ENCODE measurements at places on chromosomes 6 and 20.

- peak; percentile 63 for DNase-seq
These were observed 6.4 kb upstream of the SLC12A5 start for GRCh38 chr20:46022411-46023147.

DNA sequence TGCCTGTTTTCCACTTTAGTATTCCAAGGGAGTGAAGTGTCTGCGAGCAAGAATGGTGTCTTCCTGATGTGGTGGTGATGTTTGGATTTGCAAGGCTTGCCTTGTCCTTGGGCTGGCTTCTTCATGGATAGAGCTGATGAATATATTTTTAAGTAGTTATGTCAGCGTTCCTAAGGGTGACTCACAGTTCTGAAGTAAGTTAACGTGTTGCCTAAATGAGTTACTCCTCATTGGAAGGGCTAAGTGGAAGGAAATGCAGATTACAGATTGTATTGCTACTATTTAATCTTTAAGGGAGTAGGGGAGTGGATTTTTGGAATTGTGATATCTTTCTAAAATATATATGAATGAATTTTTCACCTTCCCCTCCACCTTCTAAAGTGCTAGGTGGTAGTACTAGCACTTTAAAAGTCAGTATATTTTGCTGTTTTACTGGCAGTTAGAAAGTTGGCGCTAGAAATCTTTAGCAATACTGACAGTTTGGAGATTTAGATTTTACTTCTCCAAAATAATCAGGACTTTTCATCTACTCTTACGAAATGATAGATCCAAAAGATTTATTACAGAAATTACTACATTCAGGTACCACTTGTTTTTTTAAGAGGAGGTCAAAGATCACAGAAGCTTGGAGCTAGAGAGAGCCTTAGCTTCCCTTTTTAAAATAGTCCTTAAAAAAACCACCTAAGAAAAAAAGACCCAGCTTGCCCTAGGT, 197.4 kb downstream of the JARID2 start:
- DNase-seq: no peak

GRCh38 chr6:48570656-48571055, 459.7 kb upstream of the PTCHD4 start:
- DNase-seq: no peak

DNA sequence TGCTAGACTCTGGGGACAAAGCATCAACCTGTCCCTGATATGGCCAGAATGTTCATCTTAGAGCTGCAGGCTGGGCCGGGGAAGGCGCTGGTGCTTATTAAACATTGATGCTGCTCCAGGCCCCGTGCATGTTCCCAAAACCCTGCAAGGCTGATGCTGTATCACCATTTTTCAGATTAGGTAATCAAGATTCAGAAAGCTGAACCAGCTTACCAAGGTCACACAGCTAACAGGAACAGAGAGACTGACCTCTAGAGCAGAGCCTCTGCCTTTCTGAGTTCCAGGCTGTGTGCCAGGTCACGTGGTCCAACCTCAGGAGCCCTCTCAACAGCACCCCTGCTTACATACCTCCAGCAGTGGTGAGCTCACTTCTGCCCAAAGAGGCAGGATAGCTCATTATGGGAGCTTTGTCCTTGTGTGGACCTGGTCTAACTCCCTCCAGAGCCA, 16.1 kb upstream of the VSTM2L start:
- DNase-seq: no peak

GRCh38 chr6:123802351-123802696, 1.3 kb upstream of the NKAIN2 start:
- no peak for DNase-seq

DNA sequence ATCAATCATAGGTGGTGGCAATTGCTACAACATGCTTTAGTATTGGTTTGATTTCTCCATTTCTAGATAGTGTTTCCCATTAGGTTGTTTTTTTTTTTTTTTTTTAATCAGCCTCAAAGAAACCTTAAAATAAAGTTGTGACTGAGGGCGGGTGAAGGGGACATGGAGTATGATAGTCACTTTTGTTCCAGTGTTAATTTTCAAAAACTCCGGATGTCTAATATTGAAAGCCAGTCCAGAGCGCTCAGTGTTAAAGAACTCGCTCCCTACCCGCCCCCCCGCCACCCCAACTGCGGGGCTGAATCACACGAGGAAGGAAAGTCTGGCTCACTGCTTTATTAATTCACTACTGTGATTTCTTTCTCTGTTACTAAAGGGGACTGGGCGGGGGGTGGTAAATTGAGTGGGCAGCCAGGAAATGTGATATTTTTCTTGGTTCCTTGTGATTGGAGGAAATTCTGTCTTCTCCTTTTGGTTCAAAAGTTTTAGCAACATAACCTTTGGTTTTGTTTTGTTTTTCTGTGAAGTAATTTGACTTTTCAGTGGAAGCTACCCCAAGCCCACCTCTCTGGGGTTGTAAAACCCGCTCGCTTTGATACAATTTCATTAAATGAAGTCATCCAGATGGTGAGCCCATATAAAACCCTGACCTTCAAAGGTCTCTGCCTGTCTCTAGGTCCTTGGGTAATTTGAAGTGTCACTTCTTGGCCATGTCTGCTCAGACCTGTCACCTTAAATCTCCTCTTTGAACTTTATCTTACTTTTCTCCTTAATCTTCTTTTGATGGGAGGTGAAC, 38.0 kb downstream of the TNFAIP3 start:
- peak; percentile 75 for DNase-seq

DNA sequence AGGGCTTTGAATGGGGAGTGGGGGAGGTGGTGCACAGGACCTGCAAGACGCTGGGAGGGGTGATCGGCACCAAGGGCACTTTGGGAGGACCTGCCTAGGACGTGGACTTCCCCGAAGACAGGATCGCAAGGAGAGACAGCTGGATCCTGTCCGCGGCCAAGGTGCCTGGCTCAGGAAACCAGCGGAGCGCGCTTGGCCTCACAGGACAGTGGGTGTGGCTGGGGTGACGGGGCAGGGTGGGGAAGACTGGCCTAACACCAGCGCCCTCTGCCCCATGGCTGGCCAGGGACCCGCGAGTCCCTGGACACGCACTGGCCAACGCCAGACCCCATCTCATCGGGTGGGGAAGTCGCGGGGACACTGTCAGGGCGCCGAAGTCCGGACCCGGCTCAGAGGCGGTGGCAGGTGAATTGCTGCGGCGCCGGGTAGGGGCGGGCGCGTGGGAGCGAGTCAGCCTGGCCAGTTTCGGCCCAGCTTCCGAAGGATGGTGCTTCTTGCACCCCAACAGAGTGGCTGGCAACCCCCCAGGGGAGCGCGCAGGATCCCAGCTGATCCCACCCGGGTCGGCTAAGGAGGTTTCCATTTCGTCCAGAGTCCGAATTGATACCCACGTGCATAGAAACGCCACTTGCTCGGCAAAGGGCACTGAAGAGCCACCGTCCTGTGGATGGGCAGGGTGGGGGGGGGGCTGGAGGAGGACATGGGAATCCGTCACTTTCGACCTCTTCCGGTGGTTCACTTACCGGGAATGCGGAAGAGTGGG, 785 bp upstream of the THBD start:
- no peak for DNase-seq

DNA sequence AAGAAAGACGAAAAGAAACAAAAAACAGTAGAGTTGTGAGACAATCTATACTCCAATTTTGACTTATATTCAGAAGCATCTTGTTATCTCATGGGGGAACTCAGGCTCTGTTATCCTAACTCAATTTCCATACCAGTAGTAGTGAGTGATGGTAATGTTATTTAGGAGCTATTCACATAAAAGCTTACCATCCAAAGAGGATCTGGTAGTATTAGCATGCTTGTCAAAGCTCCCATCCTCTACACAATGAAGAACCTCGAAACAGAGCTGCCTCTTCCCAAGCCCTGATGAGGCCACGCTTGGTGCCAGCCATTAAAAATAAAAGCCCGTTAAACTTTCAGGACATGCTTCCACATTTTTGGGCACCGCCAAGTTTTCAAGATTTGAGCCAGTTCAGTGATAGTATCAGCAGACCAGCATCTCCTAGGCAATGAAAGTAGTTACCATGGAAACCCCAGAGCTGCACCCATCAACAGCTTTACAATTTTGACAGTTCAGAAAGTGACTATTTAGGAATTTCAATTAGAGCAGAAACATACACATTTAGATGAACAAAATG, 173.3 kb downstream of the CD83 start:
- DNase-seq: no peak

GRCh38 chr6:73200247-73200646, 25.0 kb downstream of the KHDC1L start:
- DNase-seq: no peak

DNA sequence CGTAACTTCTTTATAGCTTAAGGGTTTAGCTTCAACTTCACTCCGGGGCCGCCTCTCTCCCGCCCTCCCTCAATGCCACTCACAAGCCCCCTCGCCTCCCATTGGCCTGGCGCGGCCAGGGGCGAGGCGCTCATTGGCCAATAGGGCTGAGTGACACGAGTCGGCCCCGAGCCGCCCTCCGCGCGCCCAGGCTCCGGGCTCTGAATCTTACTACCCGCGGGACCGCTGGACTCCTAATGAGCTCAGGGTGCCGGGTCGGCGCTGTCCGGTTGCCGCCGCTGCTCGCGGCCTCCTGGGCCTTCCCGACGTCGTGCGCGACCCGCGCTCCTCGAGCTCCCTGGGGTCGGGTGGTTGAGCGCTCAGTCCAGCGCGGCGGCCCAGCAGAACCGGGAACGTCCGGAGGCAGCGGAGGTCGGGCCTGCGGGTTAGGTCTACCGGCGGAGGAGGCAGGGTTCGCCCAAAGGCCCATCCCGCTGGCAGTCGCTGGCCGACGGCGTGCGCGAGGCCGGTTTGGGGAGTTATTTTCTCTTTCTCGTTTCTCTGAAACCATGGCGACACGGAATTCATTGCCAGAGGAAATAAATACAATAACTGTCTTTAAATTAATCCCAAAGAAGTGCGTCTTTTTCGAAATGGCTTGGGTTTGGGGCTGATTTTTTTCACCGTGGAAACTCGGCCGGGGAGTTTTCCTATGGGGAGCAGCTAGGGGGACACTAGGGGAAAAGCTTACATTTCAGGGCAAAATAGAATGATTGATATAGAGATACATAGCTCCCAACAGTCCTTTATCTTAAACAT, at the start of gene SIM1:
Gene SIM1, minus strand, starts transcription at position 19 of the 798 bp plus-strand sequence. CDS start 1,453 bp downstream, outside the sequence.
- DNase-seq: no peak

- DNase-seq: no peak
These were observed 47.2 kb upstream of the PLCB4 start for GRCh38 chr20:9021699-9022098.

- DNase-seq: no peak
These were observed 854.2 kb downstream of the PHF3 start for GRCh38 chr6:64489763-64490162.

GRCh38 chr6:77678048-77678447, 25.2 kb downstream of the MEI4 start:
- DNase-seq: no peak

DNA sequence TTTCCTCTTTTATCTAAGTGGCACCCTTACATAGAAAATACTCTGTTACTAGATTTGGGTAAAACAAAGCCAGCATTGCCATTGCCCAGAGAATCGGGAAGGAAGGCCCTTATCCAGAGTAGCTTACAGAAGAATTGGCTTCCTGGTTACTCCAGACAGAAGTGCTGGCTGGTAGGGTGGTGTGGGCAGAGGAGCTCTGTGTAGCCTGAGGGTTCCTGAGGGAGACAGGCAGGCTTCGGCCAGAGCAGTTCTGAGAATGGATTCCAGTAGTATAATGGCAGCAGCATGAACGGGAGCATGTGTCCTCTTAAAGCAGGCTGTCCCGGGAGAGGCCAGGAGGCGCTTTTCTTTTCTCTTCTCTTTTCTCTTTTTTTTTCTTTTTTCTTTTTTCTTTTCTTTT, 11.9 kb downstream of the CUL9 start:
- DNase-seq: no peak

GRCh38 chr6:34115403-34115795, 30.5 kb downstream of the GRM4 start:
- DNase-seq: no peak

- DNase-seq: no peak
These were observed 19.4 kb downstream of the FAM50B start for GRCh38 chr6:3868544-3868943.

DNA sequence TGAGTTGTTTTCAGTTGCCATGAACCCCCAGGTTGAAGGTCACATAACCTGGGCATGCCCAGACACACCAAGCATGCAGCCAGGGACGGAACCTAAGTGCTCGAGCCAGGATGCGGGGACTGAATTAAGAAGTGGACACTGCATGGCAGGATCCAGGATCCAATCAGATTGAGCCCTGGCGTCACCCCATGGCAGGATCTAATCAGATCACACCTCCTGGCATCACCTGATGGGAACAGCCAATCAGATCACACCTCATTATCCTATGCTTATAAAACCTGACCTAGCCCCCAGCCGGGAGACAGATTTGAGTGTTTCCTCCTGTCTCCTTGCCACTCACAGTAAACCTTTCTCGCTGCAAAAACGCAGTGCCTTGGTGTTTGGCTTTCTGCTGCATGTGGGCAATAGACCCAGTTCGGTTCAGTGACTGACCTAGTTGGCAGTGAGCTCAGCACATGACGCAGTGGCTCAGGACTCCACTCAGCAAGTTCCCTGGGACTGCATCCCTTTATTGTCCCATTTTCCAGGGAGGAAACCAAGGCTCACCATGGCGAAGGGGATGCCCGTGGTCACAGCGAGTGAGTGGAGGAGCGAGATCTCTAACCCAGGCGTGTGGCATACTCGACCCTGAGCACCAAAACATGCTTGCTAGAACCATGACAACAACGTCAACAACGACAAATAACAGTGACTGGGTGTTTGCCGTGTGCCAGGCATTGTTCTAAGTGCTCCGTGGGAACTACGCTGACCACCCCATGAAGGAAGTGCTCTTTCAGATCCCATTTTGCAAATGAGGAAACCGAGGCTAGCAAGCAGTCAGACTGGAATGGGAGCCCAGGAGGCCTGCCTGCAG, 66.3 kb downstream of the RBM38 start:
- no peak for DNase-seq

- no peak for DNase-seq
These were observed 420.6 kb downstream of the COL12A1 start for GRCh38 chr6:74785236-74785635.

Data from stimulated activated CD8-positive, alpha-beta memory T cell treated with anti-CD3 and anti-CD28 coated beads, Interleukin-4, amount 100 ng/mL, for 4 hours (primary cell).